ENCODE measurements at places on chromosomes 3 and 15.

DNA sequence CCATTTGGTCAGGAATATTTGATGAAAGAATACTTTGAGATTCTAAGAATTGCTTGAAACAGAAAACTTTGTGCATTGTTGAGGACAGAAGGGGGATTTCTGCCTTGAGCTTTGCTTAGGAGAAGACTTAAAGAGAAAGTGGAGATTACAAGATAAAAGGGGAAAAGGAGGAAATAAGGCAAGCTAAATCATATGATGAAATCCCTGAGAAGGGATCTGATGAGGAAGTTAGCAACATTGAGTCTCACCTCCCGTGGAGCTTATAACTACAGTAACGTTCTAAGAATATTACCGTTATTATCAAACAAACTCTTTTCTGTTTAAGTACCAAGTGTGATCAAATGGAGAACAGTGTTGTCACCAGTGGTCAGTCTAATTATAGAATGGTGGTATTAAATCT, 414.7 kb upstream of the NAALADL2 start:
- no peak for DNase-seq

DNA sequence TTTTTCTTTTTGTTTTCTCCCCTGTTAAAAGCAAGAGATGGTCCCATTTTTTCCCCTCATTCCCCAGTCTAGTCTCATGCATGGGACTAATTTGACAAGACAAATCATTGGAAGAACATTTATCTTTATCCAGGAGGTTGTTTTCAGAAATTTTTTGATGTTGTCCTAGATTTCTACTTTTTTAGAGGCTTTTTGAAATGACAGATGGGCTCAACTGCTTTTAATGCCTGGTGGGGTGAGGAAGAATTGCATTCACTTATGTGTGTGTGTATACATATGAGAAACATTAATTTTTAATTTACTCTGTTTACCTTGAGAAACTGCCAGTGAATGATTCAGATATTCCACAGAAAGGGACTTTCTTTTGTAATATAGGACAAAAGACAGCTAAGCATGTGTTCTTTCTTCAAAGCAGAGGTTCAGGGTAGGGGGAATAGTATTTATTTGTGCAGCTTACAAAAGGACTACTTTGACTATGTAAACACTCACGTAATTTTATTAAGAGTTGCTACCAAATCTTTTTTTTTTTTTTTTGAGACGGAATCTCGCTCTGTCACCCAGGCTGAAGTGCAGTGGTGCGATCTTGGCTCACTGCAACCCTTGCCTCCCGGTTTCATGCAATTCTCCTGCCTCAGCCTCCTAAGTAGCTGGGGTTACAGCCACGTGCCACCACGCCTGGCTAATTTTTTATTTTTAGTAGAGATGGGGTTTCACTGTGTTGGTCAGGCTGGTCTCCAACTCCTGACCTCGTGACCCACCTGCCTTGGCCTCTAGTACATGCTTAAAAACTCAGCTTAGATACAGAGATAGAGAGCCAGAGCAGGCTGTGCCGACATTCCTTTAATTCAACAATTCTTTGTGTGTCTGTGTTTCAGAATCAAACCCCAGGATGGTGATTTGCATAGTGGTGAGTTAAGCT, 130.1 kb upstream of the RARB start:
- DNase-seq: no peak

GRCh38 chr3:36817806-36818533, 53.6 kb upstream of the DCLK3 start:
- no peak for DNase-seq

- peak; percentile 23 for DNase-seq
These were observed 19.1 kb downstream of the FGD5 start for GRCh38 chr3:14837878-14838258.

DNA sequence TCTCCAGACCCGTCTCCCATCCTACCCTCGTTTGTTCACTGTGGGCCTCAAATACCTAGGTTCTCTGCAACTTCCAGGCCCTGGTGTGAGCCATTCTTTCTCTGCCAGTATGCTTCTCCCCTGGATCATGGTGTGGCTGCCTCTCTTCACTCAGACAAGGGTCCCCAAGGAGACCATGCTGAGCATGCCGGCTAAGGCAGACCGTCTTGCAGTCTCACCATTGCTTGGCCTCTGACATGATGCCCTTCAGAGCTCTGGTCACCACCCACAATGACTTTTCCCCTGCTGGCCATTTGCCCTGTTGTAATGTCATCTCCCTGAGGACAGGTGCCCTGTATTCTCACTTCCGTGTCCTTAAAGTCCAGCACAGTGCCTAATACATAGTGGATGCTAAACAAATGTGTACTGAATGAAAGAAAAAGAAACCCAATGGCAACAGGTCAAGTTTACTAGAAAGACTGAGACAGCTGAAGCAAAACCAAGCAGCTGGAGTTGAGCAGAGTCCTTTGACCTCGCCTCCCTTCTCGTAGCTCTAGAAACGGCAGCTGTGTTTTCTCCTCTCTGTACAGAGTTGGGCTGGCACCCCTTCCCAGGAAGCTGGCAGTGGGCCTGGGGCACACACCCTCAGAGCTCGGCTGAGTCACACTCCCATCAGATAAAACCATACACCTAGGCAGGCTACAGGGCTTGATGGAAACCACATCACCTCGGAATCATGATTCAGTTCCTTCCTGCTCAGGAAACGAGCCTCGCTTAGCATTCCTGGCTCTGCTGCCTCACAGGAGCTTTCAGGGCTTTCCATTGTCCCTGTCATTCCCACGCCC, 8.6 kb downstream of the TLR9 start:
- DNase-seq: peak; percentile 61

DNA sequence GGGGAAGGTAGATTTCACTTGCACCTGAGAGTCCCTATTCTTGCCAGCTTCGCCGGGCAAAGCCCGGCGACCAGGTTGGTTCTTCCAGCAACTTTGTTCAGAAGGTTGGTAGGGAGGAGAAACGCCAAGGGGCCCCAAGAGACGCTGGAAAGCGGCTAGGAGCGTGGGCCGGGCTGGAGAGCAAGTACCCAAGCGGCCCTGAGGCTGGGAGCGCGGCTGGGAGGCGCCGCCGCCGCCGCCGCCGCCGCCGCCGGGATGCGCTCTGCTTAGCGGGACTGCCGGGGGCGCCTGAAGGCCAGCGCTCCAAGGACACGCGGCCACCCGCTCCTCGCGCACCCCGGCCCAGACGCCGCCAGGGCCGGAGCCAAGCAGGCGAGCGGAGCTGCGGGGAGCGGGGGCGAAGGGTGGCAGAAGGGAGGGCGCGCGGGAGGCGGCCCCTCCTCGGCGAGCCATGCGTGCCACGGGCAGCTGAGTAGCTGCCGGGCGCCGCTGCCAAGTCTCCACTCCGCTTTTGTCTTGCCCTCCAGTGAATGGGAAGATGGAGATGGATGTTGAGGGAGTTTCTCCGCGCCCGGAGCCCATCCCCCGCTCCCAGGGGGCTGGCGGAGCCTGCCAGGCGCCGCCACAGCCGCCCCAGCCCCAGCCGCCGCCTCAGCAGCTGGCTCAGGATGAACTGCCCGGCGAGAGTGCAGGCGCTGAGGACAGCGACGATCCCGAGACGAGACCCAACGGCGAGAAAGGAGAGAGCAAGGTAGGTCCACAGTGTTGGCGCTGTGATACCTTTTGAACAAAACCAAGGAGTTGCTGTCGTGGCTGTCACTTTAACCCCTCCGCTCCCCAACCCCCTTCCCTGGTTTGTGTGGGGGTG, 227.4 kb upstream of the AZI2 start:
- DNase-seq: peak; percentile 47

GRCh38 chr3:114151091-114151490, 27.8 kb downstream of the DRD3 start:
- no peak for DNase-seq

DNA sequence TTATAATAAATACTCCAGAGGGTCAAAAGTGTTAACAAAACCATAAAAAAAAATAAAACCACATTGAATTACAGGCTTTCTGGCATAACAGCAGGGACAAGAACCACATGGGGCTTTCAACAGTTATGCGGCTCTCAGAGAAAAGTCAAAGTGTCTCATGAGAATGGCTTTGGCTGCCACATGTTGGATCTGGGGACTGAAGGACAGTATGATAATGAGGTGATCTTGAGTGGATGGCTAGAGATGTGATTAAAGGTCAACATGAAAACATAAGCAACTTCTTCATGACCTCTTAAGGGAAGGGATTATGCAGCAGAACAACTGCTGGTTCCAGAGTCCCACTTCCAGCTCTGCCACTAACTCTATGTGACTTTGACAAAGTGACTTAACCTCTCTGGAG, 5.2 kb downstream of the RAB27A start:
- no peak for DNase-seq

GRCh38 chr3:98786364-98787006, 23.3 kb downstream of the ST3GAL6 start:
- no peak for DNase-seq

GRCh38 chr3:186109897-186110803, 1.3 kb upstream of the ETV5 start:
- DNase-seq: peak; percentile 42

DNA sequence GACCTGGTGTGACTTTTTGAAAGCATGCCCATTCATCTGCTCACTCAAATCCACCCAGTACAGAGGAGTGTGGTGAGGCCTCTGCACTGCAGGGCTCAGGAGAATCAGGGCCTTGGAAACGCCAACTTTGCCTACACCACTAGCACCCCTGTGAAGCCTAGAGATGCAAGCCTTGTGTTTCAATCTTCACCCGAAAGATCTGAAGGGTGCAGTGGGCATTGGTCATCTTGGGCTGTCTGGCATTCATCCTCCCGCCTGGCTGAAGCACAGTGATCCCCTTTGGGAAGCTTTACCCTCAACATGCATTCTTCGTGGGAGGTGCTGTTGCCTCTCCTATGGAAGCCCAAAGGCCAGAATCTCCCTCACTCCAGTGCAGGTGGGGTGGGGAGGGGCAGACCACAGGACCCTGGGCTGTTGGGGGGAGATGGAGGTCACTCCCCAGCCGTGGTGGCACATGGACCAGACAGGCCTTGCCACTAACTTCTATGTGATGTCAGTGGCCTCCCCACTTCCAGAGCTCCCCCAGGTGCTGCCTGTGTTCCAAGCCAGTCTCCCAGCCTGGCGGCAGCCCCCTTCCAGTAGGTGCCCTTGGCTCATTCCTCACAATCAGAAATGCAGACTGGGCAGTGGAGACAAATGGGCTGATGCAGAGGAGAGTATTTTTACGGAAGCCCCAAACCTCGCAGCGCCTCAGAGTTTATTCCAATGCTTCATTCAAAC, 92.5 kb downstream of the ADAMTS17 start:
- DNase-seq: no peak

DNA sequence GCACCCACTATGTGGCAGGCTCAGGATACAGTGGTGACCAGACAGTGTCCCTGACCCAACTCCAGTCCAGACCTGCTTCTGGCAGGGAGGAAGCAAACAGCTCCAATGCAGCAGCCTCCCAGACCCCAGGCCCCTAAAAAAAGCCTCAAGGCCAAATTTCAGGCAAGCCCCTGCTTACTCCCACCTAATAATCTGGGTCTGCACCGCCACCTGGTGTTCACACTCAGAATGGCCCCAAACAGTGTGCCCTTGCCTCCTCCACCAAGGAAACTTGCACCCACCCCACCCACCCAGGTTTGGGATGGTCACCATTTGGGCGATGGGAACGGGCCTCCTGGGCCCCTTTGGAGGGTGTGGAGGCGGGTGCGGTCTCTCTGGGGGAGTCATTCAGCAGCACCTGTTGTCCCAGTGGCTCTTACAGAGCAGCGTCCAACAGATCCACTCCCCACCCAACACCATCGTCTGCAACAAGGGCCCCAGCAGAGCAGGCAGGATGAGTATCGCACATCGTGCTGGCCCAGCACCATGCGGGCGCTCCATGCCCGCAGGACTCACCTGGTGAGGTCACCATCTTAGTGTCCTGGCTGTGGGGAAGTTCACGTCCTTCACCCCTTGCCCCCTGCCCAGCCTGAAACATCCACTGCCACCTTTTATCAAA, 17.3 kb downstream of the C3orf18 start:
- peak; percentile 69 for DNase-seq

DNA sequence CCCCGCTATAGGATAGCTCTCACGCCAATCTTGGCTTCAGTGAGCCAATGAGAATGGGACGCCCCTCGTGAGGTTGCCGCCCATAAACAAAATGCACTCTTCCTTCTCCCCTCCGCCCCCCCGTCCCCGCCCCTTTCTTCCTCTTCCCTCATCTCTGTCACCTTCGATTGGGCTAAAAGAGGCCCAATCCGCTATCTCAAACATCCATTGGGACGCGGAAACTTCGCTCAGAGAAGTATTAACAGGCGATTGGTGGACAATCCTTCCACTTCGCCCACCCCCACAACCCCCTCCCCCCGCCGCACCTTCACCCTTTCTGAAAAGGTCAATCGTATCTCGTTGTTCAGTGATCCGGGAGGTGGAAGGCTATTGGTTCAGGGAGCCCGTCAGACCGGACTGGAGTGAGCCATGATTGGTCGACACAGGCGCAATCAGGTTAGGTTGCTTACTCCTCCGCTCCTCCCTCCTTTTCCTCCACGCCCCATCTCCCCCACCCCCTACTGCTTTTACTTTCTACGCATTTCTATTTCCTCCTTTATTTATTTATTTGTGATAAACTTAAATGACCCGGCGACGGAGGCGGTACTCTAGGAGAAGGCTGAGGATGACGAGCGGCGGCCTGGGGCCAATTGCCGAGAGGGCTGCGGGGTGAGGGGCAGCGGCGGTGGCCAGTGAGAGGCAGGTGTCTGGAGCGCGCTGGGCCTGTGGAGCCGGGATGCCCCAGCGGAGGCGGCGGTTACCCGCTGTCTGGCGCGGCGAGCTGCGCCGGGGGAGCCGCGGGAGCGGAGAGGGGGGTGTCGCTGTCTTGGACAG, 447 bp upstream of the ZBTB20 start:
- DNase-seq: peak; percentile 98

DNA sequence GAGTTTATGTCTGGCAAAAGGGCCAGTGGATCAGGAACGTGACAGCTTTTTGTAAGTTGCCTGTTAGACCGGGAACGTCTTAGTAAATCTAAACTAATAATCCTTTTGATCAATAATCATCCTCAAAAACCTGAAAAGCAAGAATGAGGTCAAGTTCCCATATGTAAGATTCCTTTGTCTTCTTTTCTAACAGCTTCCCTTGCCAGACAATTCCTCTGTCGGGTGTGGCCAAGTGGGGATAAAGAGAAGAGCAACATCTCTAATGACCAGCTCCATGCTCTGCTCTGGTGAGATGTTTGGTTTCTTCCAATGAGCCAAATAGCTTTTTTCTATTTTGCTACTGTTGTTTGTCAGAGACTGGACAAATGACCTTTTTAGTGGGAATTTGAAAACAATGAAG, 19.8 kb downstream of the FANCD2OS start:
- DNase-seq: no peak

DNA sequence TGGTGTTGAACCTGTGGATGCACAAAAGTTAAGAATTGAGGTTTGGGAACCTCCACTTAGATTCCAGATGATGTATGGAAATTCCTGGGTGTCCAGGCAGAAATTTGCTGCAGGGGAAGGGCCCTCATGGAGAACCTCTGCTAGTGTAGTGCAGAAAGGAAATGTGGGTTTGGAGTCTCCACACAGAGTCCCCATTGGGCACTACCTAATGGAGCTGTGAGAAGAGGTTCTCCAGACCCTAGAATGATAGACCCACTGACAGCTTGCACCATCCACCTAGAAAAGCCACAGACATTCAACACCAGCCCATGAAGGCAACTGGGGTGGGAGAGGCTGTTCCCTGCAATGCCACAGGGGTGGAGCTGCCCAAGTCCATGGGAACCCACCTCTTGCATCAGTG, 1032.8 kb upstream of the EPHA6 start:
- no peak for DNase-seq

- no peak for DNase-seq
These were observed 451.6 kb upstream of the TPRG1 start for GRCh38 chr3:188720215-188720614.

GRCh38 chr15:99057697-99058420, 47.0 kb upstream of the SYNM start:
- DNase-seq: no peak
